GM13977 (cell line): ENCODE measurements at places on chromosomes 2 and 18.

GRCh38 chr2:8514796-8515758, 166.8 kb upstream of the ID2 start:
- peak; percentile 80 for DNase-seq

DNA sequence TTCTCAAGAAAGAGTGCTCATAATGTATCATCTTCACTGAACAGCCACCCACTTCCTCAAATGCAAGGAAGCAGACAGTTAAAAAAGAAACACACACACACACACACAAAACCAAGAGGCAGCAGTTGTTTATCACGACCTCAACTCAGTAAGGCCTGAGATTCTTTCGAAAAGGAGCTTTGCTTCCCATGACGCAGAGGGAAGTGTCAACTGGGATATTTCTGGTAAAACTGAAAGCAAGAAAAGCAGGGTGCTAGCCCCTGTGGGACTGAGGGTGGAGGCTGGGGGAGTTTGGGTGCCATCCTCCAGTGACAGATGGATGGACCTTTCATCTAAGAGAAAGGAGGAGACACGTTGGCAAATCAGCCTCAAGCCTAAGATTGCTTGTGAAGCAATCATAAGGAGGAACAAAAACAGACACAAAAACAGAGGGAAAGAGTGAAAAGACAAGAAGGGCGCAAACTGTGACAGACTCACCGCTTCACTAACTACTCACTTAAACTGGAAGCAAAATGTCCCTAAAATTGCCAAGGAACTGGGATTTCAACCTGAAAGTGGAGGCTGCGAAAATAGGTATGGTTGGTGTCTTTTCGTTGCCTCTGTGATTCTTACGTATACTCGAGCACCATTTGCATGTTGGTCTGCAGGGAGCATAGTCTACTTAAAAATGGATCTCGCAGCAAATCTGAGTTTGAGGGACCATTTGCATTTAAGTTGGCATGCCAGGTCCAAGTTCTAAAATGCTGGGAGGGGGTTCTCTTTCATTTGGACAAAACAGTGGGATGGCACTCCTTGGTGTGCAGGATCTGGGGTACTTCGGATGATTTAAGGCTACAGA, at the start of gene ARHGAP25:
ARHGAP25 (plus strand) TSS at position 124 of the 838 bp plus-strand sequence; CDS start at position 513, 389 bp downstream.
- no peak for DNase-seq

DNA sequence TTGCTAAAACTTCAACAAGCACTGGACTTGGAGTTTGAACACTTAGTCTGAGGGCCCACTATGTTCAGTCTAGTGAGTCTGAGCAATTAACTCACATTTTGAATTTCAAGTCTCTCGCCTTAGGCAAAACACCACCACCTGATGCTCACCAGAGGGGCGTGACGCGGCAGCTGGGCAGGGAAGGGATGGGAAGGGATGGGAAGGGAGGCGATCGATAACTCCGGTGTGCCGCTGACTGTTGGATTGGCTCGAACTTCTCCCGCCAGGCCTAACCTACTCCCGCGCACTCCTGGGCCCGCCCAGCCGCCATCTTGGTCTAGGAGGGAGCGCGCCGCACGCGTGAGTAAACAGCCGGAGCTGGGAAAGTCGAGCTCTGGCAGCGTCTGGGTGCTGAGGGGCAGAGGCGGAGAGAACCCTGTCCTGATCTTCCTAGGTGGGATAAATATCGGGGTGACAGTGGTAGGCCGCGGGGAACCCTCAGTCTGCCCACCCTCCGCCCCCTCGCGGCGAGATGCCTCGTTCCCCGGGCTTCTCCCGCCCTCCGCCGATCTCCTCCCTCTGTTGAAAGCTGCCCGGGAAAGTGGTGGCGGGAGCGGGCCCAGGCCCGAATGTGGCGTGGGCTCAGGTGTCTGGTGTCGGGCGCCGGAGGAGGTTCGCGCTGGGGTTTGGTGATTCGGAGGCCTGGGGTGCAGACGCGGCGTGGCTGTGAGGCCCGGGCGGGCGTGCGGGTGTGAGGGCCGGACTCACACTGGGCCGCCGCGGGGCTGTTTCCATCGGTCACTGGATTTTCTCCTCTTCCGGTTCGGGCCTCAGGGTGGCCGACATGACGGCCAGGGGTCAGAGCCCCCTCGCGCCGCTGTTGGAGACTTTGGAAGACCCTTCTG, at the start of gene RIF1:
RIF1 (plus strand) TSS at position 302 of the 884 bp plus-strand sequence; CDS start at position 824, 522 bp downstream.
- peak; percentile 88 for DNase-seq

- no peak for DNase-seq
Observed at GRCh38 chr18:53943326-53943860, 281.1 kb downstream of the MBD2 start.

GRCh38 chr2:144518748-144519596, 947 bp downstream of the ZEB2 start:
- peak; percentile 64 for DNase-seq

DNA sequence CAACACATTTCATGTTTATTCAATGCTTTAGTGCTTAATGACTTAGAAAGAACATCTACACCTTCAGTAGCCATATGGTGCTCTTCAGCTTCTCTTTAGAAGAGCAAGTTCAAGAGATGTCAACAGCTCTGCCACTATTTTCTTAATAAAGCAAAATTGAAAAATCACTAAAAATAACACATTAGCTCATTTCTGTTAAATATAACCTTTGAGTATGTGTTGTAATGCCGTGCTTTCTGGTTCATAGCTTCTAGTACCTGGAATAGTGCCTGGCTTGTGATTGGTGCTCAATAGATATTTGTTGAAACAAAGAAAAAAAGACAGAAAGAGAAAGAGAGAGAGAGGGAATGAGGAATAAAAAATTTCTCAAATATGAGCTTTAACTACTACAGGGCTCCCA, 349.8 kb upstream of the SPRED2 start:
- no peak for DNase-seq

- peak; percentile 23 for DNase-seq
Observed at GRCh38 chr2:179422037-179422643, 157.5 kb upstream of the SESTD1 start.

DNA sequence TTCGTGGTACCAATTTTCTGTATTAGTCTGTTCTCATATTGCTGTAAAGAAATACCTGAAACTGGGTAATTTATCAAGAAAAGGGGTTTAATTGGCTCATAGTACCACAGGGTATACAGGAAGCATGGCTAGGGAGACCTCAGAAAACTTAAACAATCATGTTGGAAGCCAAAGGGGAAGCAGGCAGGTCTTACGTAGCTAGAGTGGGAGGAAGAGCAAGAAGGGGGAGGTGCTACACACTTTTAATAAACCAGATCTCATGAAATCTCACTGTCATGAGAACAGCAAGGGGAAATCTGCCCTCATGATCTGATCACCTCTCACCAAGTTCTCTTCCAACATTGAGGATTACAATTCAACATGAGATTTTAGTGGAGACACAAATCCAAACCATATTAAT, 226.8 kb upstream of the TPO start:
- no peak for DNase-seq

DNA sequence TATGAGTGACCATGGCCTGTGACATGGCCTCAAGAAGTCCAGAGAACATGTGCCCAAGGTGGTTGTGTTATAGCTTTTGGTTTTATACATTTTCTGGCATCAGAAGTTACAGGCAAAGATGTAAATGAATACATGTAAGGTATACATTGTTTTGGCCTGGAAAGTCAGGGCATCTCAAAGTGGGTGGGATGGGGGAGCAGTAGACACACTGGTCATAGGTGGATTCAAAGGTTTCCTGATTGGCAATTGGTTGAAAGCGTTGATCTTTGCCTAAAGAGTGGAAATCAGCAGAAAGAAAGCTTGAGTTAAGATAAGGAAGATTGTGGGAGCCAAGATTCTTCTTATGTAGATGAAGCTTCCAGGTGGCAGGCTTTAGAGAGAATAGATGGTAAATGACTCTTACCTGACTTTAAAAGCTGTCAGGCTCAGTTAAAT, 62.1 kb upstream of the DYNAP start:
- DNase-seq = no peak

- DNase-seq = no peak
Observed at GRCh38 chr2:8515864-8516533, 165.9 kb upstream of the ID2 start.

GRCh38 chr2:208265371-208265800, 669 bp upstream of the PIKFYVE start:
- DNase-seq = peak; percentile 68

GRCh38 chr18:461762-462161, 38.7 kb downstream of the COLEC12 start:
- no peak for DNase-seq

DNA sequence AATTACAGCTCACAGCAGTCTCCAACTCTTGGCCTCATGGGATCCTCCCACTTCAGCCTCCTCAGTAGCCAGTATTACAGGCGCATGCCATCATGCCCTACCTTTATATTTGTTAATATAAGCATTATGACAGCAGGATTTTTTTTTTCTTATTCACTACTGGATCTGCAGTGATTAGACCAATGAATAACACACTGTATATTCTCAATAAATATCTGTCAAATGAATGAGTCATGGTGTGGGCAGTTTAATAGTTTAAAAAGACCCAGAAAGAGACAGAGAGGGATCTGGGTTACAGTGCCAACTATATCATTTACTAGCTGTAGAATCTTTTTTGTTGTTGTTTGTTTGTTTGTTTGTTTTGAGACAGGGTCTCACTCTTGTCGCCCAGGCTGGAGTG, 62.4 kb upstream of the LTBP1 start:
- DNase-seq = no peak

- no peak for DNase-seq
Observed at GRCh38 chr2:240123821-240124650, 12.1 kb downstream of the COPS9 start.

DNA sequence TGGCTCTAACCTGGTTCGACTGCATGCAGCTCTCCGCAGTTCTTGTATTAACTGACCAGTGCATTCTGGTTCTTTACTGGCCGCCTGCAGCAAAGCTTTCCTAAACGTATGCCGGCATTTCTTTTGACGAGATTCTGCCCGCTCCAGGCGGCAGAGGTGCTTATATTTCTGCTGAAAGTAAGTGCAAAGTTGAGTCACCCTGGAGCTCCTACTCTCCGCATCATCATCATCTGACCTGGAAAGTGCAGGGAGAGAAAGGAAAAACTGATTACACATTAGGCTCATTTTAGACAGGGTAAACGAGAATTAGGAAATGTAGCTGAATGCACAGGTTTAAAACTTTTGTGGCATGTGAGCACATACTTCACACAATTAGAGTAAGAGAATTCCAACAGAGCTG, 57.9 kb downstream of the INO80D start:
- DNase-seq = no peak

- DNase-seq = no peak
Observed at GRCh38 chr2:176173567-176174381, 14.7 kb upstream of the HOXD1 start.
